Epithelial cell of proximal tubule (primary cell): ENCODE measurements at places on chromosomes 1 and 21. TPM values are rescaled to one million over a fixed set of nuclear protein-coding genes. Genes with fewer than 3 reads are reported as not detected.

- no peak for DNase-seq
These were observed 2.8 kb downstream of the SRSF10 start for GRCh38 chr1:23977187-23977853.

DNA sequence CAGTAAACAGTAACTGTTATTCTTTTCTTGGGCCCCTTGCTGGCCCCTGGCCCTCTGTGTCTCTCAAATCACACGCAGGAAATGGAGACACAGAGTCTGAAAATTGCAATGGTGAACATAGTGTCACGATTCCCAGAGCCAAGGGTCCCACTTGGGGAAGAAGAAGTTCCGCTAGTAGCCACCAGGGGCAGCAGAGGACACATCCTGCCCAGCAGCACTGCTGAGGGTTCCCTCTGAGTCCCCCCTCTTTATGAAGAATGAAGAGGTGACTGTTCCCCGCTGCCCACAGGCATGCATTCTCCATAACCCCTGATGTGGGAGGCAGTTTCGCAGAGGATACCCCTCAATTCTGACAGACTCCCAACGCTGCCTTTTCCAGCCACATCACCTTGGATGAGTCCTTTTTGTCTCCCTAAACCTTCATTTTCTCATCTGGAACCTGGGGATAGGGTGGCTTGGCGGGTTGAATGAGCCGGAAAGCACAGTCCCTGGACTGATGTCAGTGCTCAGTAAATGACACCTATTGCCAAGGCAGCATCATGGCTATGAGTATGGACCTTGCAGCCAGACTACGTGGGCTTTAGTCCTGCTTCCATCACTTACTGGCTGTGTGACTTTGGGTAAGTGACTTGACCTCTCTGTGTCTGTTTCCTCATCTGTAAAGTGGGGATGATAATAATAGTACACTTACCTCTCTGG is 238.0 kb upstream of the TMEM51 start:
- no peak for DNase-seq

DNA sequence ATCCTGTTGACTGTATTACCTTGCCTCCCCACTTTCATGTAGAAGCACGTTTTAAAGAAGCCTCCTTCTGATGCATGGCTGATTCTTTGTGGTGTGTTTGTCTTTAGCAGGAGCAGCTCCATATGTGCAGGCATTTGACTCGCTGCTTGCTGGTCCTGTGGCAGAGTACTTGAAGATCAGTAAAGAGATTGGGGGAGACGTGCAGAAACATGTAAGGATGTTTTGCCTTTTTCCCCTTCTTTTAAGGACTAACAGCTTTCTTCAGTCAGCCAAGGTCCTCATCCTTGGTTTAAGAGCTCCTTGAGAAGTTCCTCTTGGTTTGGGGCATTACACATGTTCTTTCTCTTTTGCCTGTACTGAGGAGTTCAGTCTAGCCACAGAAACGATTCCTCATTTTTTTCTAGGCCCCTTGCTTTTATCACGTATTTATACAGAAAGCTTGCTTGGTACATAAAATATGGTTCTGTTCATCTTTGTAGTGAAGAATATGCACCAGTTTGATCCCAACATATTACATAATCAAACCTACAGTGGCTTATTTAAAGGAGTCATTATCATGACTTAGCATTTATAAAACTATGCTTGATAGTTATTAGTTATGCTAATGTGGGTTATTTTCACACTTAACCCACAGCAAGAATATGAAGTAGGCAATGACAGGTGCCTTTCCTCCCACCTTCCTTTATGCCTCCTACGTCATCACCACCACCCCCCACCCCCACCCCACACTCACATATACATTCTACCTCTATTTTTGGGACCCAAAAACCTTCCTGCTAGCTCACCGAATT is 19.6 kb downstream of the CAP1 start:
- no peak for DNase-seq

DNA sequence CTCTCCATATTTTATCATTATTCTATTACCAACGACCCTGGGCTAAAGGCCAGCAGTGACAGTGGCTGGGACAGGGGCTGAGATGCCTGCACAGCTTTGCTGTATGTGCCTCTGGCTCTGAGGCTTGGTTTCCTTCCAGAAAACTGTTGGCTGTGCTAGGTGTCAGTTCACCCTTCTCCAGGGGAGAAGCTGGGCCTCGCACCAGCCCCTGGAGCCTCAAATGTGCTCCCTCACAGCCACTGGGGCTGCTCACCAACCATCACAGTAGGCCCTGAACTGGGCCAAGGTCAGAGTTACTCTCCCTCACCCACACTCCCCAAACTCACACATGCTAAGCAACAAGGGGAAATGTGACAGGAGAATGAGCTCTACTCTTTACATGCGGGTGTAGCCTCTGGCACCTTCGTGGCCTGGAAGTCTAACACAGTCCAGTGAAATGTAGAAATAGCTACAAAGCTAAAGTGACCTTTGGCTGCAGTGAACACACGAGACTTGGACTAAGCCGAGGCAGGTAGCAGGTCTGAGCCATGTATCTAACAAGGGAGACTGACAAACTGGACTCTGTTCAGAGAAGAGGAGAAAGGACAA is 4.7 kb upstream of the CD160 start:
- no peak for DNase-seq

- DNase-seq: no peak
These were observed 26.5 kb downstream of the TRIM45 start for GRCh38 chr1:117094841-117095604.

DNA sequence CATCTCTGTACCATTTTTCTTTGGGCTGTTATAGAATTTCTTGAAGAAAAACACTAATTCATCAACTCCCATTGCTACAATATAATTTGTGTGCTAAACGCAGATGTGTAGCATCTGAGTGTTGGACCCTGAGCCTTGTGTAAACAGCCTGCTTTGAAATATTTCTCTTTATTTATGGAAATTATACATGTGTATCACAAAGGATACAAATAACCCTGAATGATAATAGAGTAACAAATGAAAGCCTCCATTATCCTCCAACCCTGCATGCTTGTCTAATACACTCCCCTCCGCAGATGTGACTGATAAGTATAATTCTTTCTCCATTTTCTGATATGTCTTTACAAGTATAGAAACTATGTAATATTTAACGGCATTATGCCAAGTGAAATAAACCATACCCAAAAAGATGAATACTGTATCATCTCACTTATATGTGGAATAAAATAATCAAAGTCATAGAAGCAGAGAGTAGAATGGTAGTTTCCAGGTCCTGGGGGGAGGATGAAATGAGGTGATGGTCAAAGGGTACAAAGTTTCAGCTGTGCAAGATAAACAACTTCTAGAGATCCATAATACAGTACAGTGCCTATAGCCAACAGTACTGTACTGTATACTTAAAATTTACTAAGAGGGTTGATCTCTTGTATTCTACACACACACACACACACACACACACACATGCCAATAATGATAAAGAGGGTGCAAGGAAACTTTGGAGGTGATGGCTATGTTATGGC is 2.8 kb upstream of the ADAM30 start:
- DNase-seq: no peak

GRCh38 chr1:226497991-226498639 is 50.4 kb upstream of the STUM start:
- DNase-seq: no peak

- no peak for DNase-seq
These were observed 8.6 kb upstream of the EDN2 start for GRCh38 chr1:41493117-41493536.

The FCRLB gene
- 1.5 and 3.6 TPM in 2 replicates for total RNA-seq

The SHISA4 gene
- 10.9 and 22.4 TPM in 2 replicates for total RNA-seq

The TNFRSF14 gene
- total RNA-seq: 2.7 and 5.8 TPM in 2 replicates
